M059J (cell line): ENCODE measurements at places on chromosomes 1 and 21. TPM values are rescaled to one million over a fixed set of nuclear protein-coding genes. Genes with fewer than 3 reads are reported as not detected.

DNA sequence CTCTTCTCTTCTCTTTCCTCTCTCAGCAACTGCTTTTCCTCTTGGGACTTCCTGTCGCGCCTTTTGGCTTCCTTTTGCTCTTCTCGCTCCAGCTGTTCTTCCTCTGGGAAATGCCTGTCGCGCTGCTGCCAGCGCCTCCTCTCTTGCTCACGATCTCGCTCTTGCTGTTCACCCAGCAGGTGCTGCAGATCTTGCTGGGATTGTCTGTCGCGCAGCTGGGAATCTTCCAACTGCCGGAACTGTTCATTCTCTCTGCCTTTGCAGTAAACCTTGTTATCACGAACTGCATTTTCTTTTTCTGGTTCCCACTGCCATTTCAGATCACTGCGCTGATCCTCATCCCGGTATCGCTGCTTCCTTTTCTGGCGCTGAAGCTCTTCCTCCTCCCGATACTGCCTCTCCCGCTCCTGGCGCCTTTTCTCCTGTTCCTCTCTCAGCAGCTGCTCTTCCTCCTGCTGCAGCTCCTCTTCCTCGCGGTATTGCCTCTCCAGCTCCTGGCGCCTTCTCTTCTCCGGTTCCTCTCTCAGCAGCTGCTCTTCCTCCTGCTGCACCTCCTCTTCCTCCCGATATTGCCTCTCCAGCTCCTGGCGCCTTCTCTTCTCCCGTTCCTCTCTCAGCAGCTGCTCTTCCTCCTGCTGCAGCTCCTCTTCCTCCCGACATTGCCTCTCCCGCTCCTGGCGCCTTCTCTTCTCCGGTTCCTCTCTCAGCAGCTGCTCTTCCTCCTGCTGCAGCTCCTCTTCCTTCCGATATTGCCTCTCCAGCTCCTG, 5.8 kb downstream of the TCHH start:
- DNase-seq = no peak

DNA sequence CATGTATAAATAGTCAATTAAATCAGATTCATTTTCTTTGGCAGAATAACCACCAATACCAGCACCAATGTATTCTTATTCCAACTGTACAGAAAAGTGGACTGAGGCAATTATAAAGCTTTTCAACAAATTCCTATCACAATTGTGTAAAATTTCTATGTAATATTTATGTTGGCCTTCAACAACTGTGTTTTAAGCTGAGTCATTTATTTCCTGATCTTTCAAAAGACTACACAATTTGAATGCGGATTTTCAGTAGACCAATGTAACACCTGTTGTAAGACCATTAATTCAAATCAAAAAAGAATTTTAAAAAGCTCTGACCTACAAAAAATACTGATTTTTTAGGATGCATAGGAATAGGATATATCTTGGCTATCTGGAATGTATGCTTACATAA, 25.5 kb downstream of the GPATCH2 start:
- no peak for DNase-seq

DNA sequence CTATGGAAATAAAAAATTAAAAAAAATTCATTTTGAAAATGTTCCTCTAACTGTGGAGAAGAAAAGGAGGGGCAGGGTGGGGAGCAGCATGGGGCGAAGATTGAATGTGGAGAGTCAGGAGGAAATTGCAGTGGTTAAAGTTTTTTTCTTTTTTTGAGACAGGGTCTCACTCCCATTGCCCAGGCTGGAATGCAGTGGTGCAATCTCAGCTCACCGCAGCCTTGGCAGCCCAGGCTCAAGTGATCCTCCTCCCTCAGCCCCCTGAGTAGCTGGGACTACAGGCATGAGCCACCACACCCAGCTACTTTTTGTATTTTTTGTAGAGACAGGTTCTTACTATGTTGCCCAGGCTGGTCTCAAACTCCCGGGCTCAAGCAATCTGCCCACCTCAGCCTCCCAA, 67.6 kb downstream of the ADSS2 start:
- DNase-seq = no peak

DNA sequence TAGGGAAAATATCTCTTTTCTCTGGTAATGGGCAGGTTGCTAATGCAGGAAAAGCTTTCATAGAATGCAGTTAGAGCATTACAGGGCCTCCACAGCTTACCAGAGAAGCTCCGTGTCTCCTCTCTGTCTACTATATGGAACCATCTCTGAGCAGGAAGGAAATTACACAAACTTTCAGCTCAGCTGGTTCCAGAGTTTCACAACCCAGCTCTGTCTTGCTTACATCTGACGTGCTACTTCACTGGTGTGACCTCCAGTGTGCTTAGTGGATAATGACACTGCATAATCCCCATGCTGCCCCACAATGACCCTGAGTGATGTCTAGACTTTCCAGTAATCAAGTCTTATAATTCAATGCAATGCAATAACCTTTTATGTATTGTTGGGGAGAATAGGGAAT, 4.3 kb upstream of the FGGY start:
- no peak for DNase-seq

The SLC35F3 gene
- 0.64 and 1.7 TPM in 2 replicates for total RNA-seq

GRCh38 chr1:40409467-40409866, 35.9 kb downstream of the SMAP2 start:
- no peak for DNase-seq

The SPRR2F gene
- total RNA-seq = not detected in 2 replicates

The CXADR gene
- total RNA-seq = 17.7 and 24.1 TPM in 2 replicates

DNA sequence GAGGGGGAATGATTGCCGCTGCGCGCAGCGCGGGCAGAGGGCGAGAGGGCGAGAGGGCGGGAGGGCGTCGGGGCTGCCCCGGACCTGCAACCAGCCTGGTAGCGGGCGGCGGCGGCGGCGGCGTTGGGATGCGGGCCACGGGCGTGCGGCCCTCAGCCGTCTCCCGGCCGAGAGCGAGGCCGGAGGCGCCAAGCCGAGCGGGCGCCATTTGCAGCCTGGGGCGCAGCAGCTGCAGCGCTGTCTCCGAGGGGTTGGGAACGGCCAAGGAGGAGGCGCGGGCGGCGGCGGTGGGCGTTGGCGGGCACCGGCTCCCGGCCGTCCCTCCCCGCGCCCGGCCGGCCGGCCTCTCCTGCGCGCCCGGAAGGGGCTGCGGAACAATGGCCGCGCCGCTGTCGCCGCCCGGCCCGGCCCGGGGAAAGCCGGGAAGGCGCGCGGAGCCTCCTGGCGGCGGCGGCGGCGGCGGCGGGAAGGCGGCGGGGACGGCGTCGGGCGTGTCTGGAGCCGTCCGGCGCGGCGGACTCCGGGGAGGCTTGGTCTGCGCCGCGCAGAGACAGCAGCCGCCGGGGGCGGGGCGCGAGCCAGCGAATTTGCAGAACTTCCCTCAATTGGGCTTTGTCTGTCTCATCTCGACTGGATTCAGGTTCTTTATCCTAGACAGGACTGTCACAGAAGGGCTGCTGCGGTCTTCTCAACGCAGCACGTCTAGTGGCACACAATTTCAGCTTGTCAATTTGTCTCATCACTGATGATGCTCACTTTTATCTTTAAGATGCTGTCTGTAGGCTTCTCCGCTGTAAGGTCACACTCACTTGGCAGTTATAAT, 35.7 kb downstream of the ZBTB8B start:
- peak; percentile 63 for DNase-seq
